ENCODE measurements at places on chromosomes 12 and 14. TPM values are rescaled to one million over a fixed set of nuclear protein-coding genes. Genes with fewer than 3 reads are reported as not detected.
A peak's percentile ranks its signal among the peaks of the same experiment; 100 is the strongest.

- no peak for DNase-seq
- peaks cover 14% of the 10 kb centered on the region for H3K36me3 ChIP-seq
- no peak overlapping the region for H3K27ac ChIP-seq
- H3K4me1 ChIP-seq: peaks cover 10% of the 10 kb centered on the region
- no peak overlapping the region for H3K4me3 ChIP-seq
These were observed 59.4 kb downstream of the ADIPOR2 start for GRCh38 chr12:1750300-1750699.

GRCh38 chr14:54186821-54187763 lies 209.7 kb upstream of the CDKN3 start:
- H3K27ac ChIP-seq: no peak overlapping the region
- H3K4me1 ChIP-seq: peaks cover 10% of the 10 kb centered on the region
- DNase-seq: no peak

DNA sequence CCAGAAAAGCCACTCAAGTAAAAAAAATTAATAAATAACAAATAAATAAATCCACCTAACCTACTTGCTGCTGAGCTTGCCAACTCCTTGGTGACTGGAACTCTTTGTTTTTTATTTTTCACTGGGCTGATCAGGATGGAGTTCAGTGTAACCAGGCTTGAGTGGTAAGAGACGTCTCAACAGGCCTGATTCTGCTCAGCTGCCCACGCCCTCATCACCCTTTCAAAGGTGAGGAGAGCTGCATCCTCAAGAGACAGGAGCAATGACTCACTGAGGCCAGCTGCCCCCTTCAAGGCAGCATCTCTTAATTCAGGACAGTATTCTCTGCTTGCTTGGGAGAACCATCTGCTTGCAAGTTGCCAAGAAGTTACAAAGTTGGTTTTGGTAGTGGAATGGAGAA lies 111.9 kb upstream of the CPM start:
- DNase-seq: no peak
- H3K4me1 ChIP-seq: no peaks in the 10 kb centered on the region
- H3K4me3 ChIP-seq: no peak overlapping the region
- H3K27ac ChIP-seq: no peak overlapping the region

DNA sequence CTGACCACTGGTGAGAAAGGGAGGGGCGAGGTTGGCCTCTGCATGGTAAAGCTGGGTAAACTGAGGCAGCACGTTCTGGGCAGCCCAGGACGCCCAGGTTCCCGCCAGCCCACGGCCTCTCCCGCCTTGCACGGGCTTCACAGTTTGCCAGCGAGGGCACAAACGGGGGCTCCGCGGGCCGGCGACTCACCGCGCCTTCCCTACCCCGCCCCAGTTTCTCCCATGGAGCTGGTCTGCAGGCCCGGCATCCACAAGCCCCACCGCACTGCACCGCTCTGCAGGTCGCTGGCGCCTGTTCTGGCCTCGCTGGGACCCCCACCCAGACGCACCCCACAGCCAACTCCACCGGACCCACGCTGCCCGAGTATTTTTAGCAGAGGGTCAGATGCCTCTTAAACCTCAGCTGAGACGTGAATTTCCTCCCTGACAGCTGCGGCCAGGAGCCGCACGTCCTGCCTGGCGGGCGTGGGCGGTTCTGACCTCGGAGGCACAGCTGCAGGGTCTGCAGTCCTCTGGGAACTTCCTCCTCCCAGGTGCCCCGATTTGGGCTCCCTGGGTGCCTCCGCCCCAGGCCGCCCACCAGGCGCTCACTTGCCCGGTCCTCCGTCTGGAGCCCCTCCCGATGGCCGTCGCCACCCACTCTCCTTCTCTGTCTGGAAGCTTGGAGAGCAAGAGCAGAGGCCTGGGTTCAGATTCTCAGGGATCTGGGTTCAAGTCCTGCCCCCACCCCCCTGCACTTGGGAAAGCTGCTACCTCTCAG lies 29.5 kb upstream of the INF2 start:
- H3K27ac ChIP-seq: no peak overlapping the region
- H3K4me3 ChIP-seq: no peak overlapping the region
- H3K36me3 ChIP-seq: no peaks in the 10 kb centered on the region
- no peak for DNase-seq
- peaks cover 37% of the 10 kb centered on the region for H3K4me1 ChIP-seq

GRCh38 chr12:32493282-32493681 lies 93.9 kb downstream of the FGD4 start:
- H3K27ac ChIP-seq: no peak overlapping the region
- no peak overlapping the region for H3K4me3 ChIP-seq
- H3K36me3 ChIP-seq: no peaks in the 10 kb centered on the region
- H3K4me1 ChIP-seq: peaks cover 15% of the 10 kb centered on the region
- no peak for DNase-seq

GRCh38 chr12:53852061-53852460 lies 86.6 kb upstream of the HOXC13 start:
- no peak for DNase-seq
- H3K27ac ChIP-seq: no peak overlapping the region
- no peak overlapping the region for H3K4me3 ChIP-seq
- peaks cover 16% of the 10 kb centered on the region for H3K27me3 ChIP-seq
- no peaks in the 10 kb centered on the region for H3K4me1 ChIP-seq
- no peaks in the 10 kb centered on the region for H3K36me3 ChIP-seq

DNA sequence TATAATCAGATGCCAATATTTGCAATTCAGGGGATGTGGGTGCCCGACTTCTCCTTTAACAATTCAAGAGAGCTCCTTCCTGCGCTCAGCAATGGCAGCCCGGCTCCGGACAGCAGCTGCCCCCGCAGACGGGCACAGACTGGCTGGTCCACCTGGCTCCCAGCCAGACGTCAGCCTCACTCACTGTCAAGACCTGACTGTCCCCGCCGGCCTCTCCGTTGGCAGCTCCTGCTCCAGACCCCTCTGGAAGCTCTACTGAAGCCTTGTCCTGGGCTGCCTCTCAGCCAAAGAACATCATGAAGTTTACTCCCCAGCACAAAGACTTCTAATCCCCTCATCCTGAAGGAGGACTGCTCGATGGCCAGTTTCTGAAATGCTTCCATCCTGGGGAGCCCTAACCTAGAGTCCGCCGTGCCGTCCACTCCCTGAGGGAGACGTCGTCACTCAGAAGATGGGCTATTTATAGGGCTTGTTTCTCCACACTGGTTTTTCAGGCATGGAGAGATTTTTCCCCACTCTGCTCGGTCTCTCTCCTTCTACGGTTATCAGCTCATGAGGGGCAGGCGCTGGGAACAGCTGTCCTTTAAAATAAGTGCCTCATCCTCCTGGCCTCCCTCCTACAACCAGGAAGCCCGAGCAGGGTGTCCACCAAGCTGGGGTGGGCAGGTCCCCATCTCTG lies 126.2 kb downstream of the RFLNA start:
- H3K27me3 ChIP-seq: no peaks in the 10 kb centered on the region
- peaks cover 60% of the 10 kb centered on the region for H3K36me3 ChIP-seq
- H3K4me1 ChIP-seq: peaks cover 37% of the 10 kb centered on the region
- no peak overlapping the region for H3K4me3 ChIP-seq
- DNase-seq: peak; percentile 69

GRCh38 chr12:132433641-132434395 lies 56.1 kb upstream of the FBRSL1 start:
- H3K4me1 ChIP-seq: peaks cover 13% of the 10 kb centered on the region
- no peak for DNase-seq
- no peak overlapping the region for H3K4me3 ChIP-seq
- no peak overlapping the region for H3K27ac ChIP-seq
- no peaks in the 10 kb centered on the region for H3K36me3 ChIP-seq
- H3K27me3 ChIP-seq: peaks cover 36% of the 10 kb centered on the region

DNA sequence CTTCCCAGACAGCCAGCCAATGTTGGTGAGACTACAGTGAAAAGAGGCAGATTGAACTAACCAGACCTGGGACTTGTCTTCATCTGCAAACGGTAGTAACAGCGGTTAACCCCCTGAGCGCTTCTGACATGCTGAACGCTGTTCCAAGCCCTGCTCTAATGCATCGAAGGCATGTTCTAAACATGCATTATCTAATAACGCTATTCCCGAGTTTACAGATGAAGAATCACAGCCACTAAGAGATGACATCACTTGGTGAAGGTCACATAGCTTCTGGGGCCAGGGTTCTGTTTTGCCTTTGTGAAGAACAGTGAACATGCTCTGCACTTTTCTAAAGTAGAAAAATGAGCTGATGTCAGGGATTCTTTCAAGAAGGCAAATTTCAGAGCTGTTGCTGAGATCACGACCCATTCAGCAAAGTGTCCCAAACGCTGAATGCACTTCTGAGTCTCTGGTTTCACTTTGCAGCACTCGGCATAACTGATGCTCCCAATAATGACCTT lies 56.0 kb downstream of the FOS start:
- peak overlapping the region; percentile 61 for H3K27ac ChIP-seq
- peaks cover 21% of the 10 kb centered on the region for H3K4me1 ChIP-seq
- DNase-seq: no peak
- no peaks in the 10 kb centered on the region for H3K27me3 ChIP-seq
- H3K4me3 ChIP-seq: no peak overlapping the region

GRCh38 chr14:56145181-56145769 lies 27.1 kb downstream of the PELI2 start:
- no peaks in the 10 kb centered on the region for H3K36me3 ChIP-seq
- H3K4me1 ChIP-seq: peaks cover 4% of the 10 kb centered on the region
- no peak for DNase-seq
- no peak overlapping the region for H3K4me3 ChIP-seq
- H3K27ac ChIP-seq: no peak overlapping the region
- no peaks in the 10 kb centered on the region for H3K27me3 ChIP-seq

DNA sequence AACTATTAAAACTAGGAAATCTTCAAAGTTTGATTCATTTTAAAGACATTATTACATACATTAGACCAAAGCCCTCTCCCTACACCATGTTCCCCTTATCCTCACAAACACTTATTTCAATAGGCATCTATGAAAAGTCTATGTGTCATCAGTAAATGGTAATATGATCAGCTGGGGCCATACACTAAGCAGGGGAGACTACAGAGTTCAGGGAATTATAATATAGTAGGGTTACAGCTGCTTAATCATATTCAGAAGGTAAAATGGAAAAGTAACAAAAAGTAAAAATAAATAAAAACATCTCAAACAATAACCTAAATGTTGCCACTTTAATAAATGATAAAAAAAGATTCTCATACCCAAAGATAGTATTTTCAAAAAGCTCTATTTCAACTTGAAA lies 29.1 kb downstream of the PAWR start:
- no peaks in the 10 kb centered on the region for H3K36me3 ChIP-seq
- H3K27me3 ChIP-seq: no peaks in the 10 kb centered on the region
- H3K27ac ChIP-seq: no peak overlapping the region
- H3K4me3 ChIP-seq: no peak overlapping the region

GRCh38 chr12:20716037-20716436 lies 20.9 kb downstream of the SLCO1C1 start:
- H3K36me3 ChIP-seq: no peaks in the 10 kb centered on the region
- no peak overlapping the region for H3K4me3 ChIP-seq
- H3K27ac ChIP-seq: no peak overlapping the region
- no peaks in the 10 kb centered on the region for H3K4me1 ChIP-seq
- no peaks in the 10 kb centered on the region for H3K27me3 ChIP-seq

DNA sequence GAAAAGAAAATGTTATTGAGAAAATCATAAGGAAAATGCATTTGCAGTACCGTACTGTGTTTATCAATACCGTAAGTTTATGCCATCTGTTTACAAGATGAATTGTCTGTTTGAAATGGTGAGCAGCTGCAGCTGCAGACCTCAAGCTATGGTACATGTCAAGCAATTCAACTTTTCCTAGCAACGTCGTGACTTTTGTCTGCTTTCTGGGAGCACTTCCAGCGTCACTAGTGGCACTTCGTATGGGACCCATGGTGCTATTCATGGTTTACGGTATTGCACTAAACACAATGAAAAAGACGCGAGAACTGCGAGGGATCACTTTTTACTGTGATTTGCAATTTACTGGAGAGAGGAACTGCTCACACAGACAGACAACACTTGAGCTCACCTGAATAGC lies 160.8 kb downstream of the UNC79 start:
- H3K36me3 ChIP-seq: no peaks in the 10 kb centered on the region
- no peak overlapping the region for H3K27ac ChIP-seq
- no peak for DNase-seq
- no peaks in the 10 kb centered on the region for H3K27me3 ChIP-seq

DNA sequence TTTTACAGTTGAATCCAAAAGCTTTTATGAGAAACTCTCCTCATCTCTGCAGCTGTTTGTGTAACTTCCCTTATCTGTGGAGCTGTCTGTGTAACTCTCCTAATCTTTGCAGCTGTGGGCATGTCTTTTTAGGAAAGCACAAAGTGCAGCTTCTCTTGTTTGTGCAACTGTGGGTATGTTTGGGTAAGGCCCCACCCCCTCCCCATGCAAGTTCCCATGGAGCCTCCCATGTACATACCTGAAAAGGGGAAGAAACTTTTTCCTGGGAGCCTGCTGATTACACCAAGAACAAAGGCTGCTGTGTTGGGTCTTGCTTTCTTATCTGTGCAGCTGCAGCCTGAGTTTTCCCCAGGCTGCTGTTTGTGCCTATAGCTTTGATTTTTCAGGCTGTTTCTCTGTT lies 42.7 kb upstream of the CDKN3 start:
- H3K36me3 ChIP-seq: no peaks in the 10 kb centered on the region
- DNase-seq: no peak
- H3K27me3 ChIP-seq: peaks cover 3% of the 10 kb centered on the region
- H3K27ac ChIP-seq: no peak overlapping the region

DNA sequence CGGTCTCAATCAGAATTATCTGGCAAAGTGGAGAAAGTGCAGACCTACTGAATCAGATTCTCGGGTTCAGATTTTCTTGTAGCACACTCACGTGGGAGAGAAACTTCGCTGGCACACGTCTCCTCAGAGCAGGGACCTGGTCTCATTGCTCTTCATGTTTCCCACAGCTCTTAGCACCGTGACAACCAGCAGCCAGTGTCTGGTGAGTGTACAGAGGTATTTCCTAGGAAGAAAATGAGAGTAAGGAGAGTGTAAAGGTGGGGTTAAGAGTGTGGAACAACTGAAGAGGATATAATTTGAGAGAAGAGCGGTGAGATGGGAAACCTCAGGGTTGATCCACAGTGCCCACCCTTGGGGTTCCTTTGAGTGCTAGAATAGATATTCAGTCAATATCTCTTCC lies 89.2 kb downstream of the ARF6 start:
- H3K27ac ChIP-seq: no peak overlapping the region
- H3K4me3 ChIP-seq: peak overlapping the region; percentile 2
- H3K27me3 ChIP-seq: no peaks in the 10 kb centered on the region
- H3K36me3 ChIP-seq: no peaks in the 10 kb centered on the region

The PTGDR gene
- total RNA-seq: 1.1 TPM

The CD4 gene
- total RNA-seq: 5.7 TPM

The DNAJC22 gene
- total RNA-seq: 0.30 TPM

The SPTSSA gene
- 12.4 TPM for total RNA-seq

The MYF5 gene
- not detected for total RNA-seq

The SLC22A17 gene
- 9.0 TPM for total RNA-seq

The CD163L1 gene
- 7.2 TPM for total RNA-seq

The RERGL gene
- total RNA-seq: 0.85 TPM

The SIRT4 gene
- total RNA-seq: 4.2 TPM

The SLC6A13 gene
- 5.0 TPM for total RNA-seq
